CD4-positive, CD25-positive, alpha-beta regulatory T cell (primary cell): ENCODE measurements at places on chromosomes 12 and 14.

- DNase-seq = no peak
These were observed 50.2 kb downstream of the MYF5 start for GRCh38 chr12:80766897-80767296.

DNA sequence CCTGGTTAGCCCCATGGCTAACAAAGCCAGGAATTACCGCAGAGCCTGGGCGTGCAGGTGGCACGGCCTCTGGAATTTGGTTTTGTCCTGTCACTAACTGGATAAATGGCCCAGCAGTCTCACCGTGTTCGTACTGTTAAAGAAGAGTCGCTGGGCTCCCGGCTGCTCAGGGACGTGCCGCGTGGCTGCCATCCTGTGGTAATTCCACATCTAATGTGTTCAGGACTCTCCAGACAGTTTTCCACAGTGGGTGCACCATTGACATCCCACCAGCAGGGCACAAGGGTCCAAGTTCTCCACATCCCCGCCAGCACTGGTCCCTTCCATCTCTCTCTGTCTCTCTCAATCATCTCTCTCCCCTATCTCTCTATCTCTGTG is 19.6 kb downstream of the NOC4L start:
- DNase-seq = no peak

GRCh38 chr12:93886533-93887511 is 209.6 kb downstream of the CRADD start:
- no peak for DNase-seq

- no peak for DNase-seq
These were observed 15.6 kb upstream of the SRGAP1 start for GRCh38 chr12:63828867-63829266.

- no peak for DNase-seq
These were observed 142.5 kb downstream of the PHLDA1 start for GRCh38 chr12:75888874-75889613.

DNA sequence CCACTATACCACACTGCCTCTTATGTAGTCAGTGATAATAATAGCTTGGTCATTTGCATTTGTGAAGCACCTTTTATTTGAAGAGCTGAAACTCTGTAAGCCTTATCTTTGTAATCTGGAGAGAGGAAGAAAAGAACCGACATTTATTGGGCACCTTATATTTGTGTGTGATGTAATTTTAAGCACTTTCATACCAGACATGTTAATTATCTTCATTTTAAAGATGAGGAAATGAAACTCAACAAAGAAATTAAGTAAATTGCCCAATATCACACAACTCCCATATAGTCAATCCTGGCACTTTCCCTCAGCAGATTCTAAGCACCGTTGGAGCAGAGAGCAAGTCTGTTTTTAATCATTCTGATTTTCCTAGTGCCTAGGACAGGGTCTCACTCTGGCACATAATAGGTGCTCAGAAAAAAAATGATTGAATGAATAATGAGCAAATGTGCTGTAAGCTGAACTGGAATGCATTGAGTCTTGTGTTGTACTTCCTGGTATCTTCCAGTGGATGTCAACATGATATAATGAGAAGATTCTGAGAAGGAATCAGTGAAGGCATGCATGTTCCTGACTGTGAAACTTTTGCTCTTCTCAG is 418.9 kb downstream of the ZFP36L1 start:
- no peak for DNase-seq

GRCh38 chr12:131895640-131896079 is 1.2 kb downstream of the ULK1 start:
- no peak for DNase-seq

DNA sequence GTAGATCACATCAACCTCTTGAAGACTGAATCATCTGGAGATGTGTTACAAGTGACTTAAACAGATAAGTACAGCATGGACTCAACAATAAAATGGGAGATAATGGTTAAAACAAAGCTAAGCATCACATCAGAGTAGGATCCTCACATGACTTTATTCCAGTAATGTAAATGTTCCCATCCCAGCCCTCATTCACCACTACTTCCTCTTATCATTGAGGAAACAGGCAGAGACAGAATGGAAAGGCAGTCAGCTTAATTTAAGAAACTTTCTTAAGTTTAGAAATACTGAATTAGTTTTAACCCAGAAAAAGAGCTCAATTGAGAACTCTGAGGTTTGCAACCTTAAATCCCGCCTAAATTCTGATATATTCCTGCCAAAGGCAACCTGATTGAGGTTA is 1.2 kb upstream of the ALG10 start:
- DNase-seq = no peak

GRCh38 chr12:116892349-116893140 is 11.3 kb upstream of the HRK start:
- DNase-seq = no peak

DNA sequence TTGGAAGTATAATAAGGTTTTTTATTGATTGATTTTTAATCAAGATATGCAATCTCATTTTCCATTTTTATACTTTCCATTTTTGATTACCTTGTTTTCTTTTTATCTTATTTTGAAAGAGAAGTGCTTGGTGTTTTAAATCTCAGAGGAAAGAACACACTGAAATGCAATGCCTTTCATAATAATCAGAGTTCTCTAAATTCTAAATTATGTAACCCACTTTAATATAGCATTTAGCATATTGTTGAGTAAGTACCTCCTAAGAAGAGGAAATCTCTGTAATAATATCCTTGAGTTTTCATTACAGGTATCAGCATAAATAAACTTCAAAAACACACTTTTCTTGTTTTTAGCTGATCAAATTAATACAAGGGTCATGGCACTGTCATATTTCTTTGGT is 96.9 kb downstream of the GTF2A1 start:
- DNase-seq = no peak

GRCh38 chr14:68678471-68678870 is 114.4 kb downstream of the ZFP36L1 start:
- no peak for DNase-seq

- DNase-seq = no peak
These were observed 4.1 kb downstream of the IFI27 start for GRCh38 chr14:94114589-94115057.

DNA sequence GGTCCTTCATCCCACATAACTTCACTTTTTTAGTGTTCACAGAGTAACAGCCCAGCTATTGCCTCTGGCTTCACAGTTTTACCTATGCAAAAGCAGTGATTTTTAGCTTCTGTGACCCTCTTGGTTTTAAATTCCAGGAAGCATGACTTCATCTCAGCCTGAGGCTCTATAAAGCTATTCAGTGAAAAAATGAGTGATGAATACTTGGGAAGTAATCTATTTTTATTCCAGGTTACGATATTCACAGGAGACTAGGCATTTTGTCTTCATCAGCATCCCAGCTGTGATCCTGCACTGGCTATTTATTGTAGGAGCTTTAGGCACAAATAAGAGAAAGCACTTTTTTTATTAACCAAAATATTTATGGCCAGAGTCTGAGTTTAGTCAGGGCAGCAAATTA is 164.8 kb downstream of the SNAPC1 start:
- DNase-seq = no peak

DNA sequence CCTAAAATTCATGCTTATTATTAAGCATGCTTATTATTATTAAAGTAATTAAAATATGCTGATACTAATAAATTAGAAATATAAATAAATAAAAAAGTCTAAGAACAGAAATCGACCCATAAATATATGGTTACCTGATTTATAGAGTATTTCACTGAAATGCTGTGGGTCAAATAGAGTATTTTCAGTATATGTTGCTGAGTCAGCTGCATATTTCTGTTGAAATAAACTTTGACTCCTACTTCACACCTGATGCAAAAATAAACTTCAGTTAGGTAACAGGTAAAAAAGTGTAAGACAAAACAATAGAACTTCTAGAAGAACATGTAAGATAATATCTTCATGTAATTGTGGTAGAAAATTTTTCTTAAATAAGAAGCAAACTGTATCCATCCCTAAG is 967.9 kb downstream of the TRHDE start:
- DNase-seq = no peak

- no peak for DNase-seq
These were observed 84.2 kb downstream of the GRIP1 start for GRCh38 chr12:66594688-66595087.

DNA sequence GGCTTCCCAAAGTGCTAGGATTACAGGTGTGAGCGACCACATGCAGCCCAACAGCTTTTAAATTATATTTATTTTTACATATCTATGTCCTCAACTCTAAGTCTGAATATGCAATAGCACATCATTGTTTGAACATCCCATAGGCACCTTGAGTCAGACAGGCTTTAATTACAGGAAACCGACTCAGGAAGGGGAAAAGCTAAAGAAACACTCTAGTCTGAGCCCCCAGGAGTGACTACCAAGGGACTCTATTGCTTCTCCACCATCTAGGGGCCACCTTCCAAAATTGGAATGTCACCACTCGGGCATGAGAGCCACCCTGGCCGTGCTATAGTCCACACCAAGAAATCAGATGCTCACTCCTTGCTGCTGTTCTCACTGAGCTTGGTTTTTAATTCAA is 14.0 kb upstream of the MFAP5 start:
- no peak for DNase-seq

GRCh38 chr14:93317875-93318807 is 14.7 kb downstream of the BTBD7 start:
- DNase-seq = no peak

DNA sequence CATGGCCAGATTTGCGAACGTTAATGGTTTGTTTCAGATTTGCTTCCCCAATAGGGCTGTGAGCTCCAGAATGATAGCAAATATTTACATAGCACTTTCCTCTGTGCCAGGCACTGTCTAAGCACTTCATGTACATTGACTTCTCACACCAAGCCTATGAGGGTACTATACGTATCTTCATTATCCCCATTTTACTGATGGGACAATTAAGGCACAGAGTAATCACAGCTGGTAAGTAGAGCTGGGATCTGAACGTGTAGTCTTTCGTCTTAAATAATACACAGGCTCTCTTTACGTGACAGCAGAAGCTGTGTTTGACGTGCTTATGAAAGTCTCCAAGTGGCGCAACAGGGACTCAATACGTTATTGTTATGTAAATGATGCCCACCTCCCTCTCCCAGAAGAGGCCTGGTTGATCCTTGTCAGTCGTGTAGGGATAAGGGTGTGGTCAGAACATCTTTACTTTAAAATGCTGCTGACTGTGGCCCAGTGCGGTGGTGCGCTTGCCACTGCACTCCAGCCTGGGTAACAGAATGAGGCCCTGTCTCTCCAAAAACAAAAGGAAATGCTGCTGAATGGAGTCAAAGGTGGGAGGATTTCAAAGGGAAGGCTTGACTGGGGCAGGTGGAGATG is 66.3 kb upstream of the TCL1B start:
- no peak for DNase-seq

- no peak for DNase-seq
These were observed 614 bp upstream of the MARK3 start for GRCh38 chr14:103384450-103385151.

DNA sequence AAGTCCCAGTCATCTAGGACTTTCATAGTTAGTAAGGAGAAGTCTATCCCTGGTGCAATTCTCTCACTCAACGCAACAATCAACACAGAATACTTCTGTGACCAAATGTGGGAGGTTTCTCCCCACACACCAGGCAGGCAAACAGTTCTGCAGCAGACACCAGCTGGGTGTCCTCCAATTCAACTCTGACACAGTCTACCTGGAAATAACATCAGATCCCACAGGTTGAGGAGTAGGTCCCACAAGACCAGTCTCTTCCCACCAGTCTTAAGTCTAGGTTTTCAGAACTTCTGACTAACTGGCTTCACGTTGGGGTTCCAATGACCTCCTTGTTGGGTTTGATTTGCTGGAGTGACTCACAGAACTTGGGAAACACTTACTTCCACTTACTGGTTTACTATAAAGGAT is 14.8 kb downstream of the ACOT6 start:
- no peak for DNase-seq

- DNase-seq = peak; percentile 74
These were observed 99.8 kb downstream of the BORCS5 start for GRCh38 chr12:12456637-12457036.

- DNase-seq = no peak
These were observed 18.7 kb downstream of the SART3 start for GRCh38 chr12:108542320-108542719.

DNA sequence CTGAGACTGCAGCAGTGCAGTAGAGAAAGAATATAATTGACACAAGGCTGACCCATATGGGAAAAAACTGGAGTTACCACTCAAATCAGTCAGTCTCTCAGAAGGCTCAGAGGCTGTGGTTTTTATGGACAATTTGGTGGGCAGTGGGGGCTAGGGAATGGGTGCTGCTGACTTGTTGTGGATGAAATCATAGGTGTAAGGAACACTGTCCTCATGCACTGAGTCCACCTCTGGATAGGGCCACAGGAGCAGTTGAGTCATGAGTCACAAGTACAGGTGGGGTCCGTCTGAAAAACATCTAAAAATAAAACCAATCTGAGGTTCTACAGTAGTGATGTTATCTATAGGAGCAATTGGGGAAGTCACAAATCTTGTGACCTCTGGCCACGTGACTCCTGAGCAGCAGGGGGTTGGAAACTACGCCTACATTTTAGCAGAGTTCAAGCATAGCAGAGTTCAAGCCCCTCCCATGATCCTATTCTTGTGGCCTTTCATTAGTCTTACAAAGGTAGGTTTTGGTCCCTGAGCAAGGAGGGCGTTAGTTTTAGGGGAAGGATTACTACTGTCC is 18.1 kb upstream of the SGPP1 start:
- peak; percentile 27 for DNase-seq

GRCh38 chr12:12447236-12447635 is 90.4 kb downstream of the BORCS5 start:
- DNase-seq = no peak

- DNase-seq = no peak
These were observed 328.9 kb downstream of the SEC23A start for GRCh38 chr14:38774162-38774561.

- no peak for DNase-seq
These were observed 394.5 kb upstream of the GARIN6 start for GRCh38 chr12:99253068-99253467.

GRCh38 chr12:26037615-26038220 is 79.2 kb downstream of the RASSF8 start:
- no peak for DNase-seq

DNA sequence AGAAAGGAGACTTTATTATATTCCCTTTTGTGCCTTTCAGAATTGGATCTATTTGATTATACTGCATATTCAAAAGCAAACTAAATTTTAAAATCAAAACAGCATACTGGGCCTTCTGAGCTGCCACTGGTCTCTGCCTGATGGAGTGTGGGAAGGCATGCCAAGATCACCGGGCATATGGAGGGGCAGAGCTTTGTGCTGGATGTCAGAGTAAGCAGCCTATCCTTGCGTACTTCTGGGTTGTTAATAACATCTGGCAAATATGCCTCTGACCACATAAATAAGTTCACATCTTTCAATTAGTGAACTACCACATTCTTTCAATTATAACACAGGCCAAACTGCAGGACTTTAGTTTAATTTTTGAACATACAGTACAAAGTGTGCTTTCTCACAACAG is 18.3 kb downstream of the MLH3 start:
- no peak for DNase-seq

DNA sequence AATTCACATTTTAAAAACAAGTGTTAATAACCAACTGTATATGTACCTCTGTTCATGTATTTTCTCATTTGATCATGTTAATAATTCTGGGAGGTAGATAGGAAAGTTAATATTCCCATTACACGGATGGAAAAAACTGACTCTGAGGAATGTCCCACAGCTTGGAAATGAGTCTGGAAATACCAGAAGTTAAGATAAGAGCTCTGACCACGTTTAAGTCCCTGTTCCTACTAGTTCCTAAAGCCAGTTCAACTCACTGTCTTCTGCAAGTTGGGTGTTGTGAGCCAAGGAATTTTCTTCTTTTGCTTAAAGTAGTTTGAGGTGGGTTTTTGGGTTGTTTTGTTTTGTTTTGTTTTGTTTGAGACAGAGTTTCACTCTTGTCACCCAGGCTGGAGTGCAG is 104.5 kb downstream of the TMEM30B start:
- no peak for DNase-seq
